ENCODE measurements at places on chromosomes 7 and 10.

DNA sequence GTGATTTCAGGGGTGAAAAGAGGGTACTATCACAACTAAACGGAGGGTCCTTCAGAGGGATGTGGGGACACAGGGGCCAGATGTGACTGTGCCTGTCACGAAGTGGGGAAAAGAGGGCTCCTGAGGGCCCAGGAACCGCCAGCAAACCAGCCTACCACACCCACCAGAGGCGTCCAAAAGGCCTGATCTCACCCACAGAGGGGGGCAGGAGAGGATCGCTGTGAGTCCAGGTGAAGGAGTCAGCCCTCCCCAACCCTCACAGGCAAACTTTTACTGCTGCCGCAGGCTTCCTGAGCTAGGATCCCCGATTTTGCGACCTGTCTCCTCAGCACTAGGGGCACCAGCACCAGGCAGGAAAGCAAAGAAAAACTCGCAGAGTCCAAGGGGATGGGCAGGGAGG lies 64.7 kb downstream of the HIPK2 start:
- no peak for DNase-seq

DNA sequence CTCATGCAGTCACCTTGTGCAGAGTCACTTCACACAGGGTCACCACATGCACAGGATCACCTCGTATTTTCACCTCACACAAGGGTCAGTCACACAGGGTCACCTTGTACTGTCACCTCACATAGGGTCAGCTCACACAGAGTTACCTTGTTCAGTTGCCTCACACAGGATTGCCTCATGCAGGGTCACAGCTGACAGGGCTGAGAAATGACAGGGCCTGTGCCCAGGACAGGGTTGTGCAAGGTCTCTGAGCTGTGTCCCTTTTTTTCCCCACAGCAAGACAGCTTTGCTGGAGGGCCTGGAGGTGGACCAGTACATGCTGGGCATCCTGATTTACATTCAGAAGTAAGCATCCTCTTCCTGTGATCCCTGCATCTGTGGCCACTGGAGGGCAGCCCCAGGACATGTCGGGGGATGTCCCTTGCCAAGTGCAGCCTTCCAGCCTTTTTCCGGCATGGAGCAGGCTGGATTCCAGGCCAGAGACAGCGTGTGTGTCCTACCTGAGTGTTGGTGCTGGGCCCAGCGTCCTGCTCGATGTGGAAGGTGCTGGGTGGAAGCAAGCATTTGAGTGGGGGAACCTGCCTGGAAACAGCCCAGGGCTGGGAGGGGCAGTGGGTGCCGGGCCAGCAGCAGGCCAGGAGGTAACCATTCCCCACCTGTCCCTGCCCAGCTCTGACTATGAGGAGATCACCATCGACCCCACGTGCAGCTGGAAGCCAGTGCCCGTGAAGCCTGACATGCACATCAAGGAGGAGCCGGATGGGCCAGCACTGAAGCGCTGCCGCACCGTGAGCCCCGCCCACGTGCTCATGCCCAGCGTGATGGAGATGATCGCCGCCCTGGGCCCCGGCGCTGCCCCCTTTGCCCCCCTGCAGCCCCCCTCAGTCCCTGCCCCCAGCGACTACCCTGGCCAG lies 16.3 kb downstream of the ZMIZ2 start:
- DNase-seq: no peak

DNA sequence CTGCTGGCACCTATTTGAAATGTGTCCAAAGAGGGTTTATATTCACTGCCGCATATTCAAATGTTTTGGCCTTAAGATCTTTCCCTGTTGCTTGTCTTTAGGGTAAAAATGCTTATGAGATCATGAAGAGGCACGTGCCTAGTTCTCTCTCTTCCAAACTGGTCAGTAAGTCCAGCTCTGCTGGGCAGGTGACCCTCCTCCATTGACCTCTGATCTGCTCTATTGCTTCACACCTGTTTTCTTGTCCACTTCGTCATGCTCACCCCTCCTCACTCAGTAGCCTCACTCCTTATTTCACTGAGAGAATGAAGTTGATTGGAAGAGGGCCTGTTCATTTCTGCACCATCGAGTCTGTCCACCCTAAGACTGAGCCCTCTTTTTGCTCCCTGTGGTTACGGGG lies 140.5 kb upstream of the COBL start:
- DNase-seq: no peak

GRCh38 chr10:56123247-56123646 lies 237.8 kb downstream of the ZWINT start:
- no peak for DNase-seq

DNA sequence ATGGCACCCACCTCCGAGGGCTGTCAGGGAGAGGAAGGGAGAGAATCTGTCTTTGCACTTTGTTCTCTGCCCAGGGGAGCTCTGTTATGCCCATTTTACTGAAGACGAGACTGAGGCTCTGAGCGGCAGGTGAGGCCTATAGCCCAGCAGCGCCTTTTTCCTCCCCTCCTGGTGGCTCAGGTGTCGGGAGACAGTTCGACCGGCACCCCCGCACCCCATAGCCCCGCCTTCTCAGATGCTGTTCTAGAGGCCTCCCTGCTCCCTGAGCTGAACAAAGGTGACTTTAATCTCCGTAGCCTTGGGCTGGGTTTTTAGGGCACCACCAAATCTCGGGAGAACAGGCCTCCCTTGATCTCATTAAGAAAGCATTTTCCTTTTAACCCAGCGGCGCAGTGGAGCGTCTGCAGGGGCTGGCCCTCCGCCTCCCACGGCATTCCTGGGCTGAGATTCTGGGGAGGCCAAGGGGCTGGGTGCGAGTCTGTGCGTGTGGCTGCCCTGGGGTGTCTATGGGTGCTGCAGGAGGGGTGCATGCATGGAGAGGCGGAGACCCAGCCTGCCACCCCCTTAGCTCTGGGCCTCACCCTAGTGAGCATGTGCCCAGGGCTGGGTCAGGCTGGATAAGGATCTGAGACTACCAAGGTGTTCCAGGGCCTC lies 3.3 kb downstream of the LFNG start:
- DNase-seq: no peak

DNA sequence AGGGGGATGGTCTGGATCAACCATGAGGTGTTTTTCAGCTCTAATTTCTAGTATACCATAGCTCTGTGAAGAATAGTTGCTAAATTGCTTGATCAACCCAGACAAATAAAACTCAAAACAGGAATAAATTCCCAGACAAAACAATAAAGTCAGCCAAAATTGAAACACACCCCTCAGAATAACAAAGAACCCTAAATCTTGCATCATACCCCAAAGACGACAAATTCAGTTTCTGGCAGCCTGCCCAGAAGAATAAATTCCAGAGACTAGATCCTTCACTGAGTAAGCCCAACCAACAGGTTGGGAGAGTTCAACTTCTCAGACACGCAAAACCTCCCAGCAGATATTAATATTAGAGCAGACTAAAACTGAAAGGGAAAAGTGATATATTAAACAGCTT lies 11.2 kb upstream of the SEM1 start:
- DNase-seq: no peak

DNA sequence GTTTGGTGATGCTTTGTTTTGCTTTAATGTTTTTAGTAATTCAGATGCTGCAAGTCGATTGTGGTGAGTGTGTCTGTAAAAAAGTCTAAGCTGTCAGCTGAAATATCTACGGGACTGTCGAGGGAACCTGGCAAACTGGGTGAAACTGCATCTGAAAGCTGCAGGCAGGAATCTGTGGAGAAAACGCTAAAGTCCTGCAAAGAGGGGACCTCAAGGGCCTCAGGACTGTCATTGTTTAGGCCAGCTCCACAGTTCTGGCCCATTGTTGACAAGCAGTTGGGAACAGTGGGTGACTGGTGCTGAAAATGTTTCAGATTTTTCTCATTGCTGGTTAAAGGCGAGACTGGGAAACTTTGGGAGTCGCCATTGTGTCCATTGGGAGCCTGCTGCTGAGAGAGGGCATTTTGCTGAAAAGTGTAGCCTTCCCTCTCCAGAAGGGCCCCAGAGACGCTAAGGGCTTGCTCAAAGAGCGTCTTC lies 1.8 kb downstream of the HOXA2 start:
- no peak for DNase-seq

DNA sequence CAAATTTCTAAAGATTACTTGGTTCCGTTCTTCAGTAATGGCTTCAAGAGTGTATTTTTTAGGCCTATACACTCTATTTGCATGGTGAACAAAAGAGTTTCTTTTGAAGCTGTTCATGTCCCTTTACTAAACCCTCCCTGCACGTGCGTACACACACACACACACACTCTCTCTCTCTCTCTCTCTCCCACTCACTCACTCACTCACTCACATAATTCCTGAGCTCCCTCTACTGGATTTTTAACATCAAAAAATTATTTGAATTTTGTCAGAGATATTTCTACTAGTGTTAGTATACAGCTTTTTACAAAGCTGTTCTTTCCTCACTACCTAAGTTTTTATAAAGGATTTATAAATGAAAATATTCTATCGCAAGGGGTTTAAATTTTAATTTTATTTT lies 85.9 kb downstream of the UBE3C start:
- DNase-seq: no peak

- no peak for DNase-seq
Measured at GRCh38 chr10:29969255-29970011, 90.0 kb downstream of the JCAD start.

DNA sequence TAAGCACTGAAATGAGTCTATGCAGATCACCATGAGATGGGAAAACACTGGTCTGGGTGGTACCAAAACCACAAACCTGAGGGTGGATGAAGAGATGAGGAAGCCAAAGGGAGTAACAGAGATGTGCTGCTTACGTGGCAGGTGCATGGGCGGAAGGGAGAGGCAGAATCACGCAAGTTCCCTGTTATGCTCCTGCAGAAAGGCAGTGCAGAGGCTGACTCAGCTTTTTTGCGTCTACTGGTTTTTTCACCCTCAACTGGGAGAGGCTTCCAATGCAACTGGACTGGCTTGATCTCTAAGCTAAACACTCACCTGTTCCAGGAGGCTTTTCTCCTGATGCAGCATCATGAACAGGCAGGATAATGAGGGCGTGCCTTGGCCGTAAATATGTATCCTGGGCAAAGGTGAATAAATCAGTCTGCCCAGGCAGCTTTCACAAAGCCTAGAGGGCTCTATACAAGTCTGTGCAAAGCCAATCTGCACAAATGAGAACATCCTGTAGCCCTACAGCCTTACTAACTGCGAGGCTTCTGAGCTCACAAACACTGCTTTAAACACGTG lies 95.4 kb upstream of the AFAP1L2 start:
- peak; percentile 70 for DNase-seq

DNA sequence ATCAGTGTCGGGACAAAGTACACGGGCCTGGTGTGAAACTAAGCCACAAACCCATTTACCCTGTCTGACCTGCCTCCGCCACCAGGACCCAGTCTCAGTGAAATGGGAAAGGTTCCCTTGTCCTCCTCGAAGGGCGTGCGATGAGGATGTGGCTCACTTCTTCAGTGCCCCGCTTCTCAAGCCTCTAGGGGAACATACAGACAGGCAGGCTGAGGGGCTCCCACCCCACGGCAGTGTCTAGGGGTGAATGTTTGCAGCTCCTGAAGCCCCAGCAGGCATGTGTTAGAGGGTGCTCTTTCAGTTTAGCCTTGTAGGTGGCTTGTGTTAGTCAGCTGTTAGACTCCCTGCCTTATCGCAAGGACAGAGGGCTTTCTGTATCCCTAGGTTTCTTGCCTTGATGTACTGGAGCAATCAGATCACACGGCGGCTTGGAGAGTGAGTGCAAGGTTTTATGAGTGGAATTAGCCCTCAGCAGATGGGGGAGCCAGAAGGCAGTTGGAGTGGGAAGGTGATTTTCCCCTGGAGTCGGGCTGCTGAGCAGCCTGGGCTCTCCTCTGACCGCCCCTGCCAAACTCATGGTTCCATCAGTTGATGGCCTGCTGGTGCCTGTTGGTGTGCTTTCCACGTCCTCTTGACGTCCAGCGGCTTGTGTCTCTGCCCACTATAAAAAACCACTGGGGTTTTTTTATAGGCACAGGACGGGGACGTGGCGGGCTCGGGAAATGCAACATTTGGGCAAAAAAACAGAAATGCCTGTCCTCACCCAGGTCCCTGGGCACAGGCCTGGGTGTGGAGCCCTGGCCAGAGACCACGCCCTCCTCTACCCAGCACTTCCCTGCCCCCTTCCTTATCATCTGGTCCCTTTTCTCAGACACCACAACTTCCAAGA lies 759 bp downstream of the NUDT1 start:
- no peak for DNase-seq

DNA sequence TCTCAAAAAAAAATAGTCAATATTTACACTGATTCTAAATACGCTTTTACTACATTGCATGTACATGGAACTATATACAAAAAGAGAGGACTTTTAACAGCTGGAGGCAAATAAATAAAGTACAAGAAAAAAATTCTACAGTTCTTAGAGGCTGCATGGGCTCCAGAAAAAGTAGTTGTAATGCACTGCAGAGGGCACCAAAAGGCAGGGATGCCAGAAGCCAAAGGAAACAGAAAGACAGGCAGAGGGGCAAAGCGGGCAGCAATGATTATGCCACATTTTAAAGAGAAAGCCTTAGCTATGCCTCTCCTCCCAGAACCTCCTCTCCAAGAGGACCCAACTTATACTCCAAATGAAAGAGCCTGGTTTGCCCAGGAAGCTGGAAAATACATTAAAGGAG lies 11.6 kb upstream of the ADCK2 start:
- no peak for DNase-seq

DNA sequence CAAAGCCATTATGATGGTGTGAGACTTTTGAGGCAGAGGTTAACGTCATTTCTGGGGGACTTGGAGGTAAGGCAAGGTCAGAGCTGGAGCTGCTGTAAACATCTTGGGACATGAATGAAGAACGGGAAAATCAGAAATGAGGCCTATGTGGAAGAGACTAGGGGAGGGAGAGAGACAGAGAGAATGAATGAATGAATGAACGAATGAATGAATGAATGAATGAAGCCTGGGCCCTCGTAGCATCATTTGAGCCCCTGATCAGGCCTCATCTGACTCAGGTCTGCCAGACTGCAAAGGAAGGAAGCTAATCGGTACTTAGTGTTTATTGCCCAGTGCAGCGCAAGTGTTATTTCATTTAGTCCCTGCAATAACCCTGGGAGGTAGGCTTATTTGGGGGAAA lies 79.6 kb downstream of the SLIT1 start:
- no peak for DNase-seq

GRCh38 chr7:70654979-70655378 lies 477.0 kb upstream of the GALNT17 start:
- DNase-seq: no peak

DNA sequence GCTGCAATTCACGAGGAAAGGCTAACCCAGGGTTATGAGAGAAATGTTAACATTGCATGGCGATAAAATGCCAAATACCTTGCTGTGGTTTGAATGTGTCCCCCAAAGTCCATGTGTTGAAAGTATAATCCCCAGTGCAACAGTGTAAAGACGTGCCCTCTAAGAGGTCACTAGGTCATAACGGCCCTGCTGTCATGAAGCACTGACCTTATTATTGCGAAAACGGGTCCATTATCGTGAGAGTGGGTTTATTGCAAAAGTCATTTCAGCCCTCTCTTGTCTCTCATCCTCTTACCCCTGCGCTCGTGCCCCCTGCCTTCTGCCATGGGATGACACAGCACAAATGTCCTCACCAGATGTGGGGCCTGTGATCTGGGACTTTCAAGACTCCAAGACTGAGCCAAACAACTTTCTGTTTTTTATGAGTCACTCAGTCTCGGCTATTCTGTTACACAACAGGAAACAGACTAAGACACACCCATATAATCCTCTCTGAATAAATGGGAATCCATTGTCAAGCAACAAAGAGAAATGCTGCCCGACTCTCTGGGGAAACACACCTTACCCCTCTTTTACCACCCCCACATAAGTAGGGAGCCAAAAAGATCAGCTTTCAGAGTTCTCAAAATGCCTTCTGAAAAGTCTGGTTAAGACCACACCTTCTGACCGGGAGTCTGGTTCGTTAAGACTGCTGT lies 73.1 kb upstream of the UCN3 start:
- DNase-seq: peak; percentile 51
